ENCODE measurements at places on chromosomes 1 and 21.

DNA sequence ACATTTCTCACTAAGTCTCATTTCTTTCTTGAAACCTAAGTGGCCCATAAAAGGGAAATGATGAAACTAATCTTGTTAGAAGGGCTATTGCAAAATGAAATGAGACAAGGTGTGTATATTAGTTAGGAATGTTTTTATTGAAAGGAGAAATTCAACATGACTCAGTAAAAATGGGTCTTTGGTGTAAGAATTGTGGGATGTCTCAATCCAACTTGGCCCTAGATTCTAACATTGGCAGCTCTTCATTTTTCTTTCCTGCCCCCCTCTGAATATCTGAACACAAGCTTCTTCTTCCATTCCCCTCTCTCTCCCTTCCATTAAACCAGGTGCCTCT lies 26.8 kb upstream of the TARBP1 start:
- peak; percentile 64 for DNase-seq

DNA sequence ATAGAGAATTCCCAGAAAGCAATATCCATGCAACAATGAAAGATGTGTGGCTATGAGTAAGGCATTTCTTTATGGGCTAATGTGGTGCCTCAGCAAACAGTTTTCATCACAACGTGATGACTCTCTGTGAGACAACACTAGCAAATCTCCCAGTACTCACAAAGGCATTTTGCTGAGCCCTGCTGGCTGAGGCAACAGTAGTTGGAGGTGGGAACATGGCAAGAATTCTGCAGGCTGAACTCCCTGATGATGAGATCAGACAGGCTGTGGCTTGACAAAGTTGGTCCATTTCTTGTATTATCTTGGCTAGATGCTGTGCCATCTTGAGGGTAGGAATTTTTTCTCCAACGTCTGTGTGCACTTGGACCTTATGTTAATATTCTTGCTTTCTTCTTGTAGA lies 24.6 kb downstream of the PROX1 start:
- DNase-seq, result no peak

DNA sequence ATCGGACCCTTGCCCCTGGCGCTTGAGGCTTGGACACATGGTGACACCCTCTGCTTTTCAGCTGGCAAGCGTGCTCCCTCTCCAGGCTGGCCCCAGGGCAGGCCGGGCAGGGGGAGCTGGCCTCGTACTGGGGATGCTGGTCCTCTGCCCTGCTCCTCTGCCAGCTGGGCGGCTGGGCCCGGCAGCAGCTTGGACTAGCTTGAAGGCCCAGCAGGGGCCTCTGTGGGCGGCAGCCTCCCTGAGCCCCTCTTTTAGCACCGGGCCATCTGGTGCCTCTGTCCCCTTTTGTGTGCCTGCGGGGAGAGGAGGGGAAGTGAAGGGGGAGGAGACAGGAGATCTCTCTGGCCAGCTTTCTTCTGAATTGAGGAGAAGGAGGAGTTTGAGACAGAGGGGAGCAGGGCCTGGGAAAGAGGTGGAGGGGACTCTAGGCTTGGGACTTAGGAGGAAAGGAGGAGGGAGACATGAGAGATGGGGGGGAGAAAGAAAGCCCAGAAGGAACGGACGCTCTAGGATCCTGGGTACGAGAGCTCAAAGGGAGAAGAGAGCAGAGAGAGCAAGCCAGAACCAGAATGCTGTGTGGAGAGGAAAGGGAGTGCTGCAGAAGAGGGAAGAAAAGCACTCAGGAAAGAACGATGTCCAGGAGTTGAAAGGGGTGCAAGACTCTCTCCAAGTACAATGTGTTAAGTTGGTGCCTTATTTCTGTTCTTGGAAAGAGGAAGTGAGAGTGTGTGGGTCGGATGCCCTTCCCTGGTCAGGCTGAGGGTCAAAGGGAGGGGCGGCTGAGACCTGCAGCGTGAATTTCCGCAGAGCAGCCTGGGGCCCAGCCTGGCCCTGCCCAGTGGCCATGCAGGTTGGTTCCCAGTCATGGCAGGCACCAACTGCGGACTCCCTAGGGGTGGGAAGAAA lies 40.3 kb downstream of the IER5 start:
- no peak for DNase-seq

GRCh38 chr21:35063428-35064172 lies 14.5 kb upstream of the RUNX1 start:
- no peak for DNase-seq

GRCh38 chr1:31051611-31052010 lies 13.9 kb downstream of the PUM1 start:
- no peak for DNase-seq

- no peak for DNase-seq
Observed at GRCh38 chr1:23743287-23744152, at the start of gene ELOA. Gene ELOA, plus strand, starts transcription at chr1:23743471. Its CDS starts 33 bp downstream, at chr1:23743504.

- no peak for DNase-seq
Observed at GRCh38 chr1:117045644-117046043, 14.5 kb upstream of the TTF2 start.

DNA sequence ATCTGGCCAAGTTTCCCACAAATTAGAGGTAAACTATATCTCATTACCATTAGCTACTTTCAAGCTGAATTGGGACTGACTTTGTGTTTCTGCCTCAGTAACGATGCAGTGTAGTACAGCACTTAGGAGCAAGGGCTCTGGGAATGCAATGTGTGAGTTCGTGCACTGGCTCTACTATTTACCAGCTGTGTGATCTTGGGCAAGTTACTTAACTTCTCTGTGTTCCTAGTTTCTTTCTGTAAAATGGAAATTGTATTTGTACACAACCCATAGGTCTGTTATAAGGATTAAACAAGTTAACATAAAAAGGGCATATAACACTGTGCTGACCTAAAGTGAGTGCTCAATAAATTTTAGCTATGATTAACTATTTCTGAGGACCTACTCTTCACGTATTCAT lies 65.0 kb upstream of the CSF1 start:
- DNase-seq, result no peak

- DNase-seq, result no peak
Observed at GRCh38 chr1:112727716-112728115, 12.6 kb upstream of the PPM1J start.

DNA sequence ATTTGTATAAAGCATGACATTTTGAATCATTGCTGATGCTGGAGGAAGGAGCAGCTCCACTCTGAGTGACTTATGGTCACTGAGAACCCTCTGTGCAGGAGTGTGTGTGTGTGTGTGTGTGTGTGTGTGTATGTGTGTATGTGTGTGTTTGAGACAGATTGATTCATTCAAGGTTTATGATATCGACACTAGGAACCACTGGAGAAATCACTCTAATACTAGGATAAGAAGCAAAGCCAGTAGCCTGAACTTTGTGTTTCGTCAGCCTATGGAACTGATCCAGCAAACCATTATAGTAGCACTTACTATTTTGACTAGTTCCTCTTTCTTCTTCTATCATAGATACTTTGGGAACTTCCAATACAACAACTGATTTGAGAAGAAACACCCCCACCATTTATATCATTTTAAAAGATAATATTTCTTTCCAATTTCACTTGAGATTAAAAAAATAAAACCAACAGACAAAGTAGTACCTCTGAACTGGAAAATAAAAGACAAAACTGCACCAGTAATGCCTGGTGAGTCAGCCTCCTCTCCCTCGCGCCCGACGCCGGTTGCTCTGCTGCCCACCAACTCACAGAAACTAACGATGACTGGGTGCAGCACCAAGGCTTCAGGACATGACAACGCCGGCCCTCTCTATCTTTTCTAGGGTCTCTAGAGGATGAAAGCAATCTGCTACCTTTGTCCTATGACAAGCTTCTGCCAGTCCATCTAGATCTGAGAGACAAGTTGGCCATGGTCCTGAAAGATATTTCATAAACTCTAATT lies 20.9 kb downstream of the SLAMF1 start:
- DNase-seq, result no peak

GRCh38 chr1:230169454-230170152 lies 102.6 kb downstream of the GALNT2 start:
- DNase-seq, result no peak

- DNase-seq, result no peak
Observed at GRCh38 chr1:167981933-167982332, 45.1 kb upstream of the MPC2 start.

- DNase-seq, result no peak
Observed at GRCh38 chr1:58781541-58782177, 2.2 kb downstream of the JUN start.

- DNase-seq, result no peak
Observed at GRCh38 chr1:7026169-7026568, 240.9 kb downstream of the CAMTA1 start.

GRCh38 chr1:27689423-27690173 lies 17.6 kb upstream of the IFI6 start:
- DNase-seq, result peak; percentile 72
